IMR-90 (cell line): ENCODE measurements at places on chromosomes 12 and 14.

DNA sequence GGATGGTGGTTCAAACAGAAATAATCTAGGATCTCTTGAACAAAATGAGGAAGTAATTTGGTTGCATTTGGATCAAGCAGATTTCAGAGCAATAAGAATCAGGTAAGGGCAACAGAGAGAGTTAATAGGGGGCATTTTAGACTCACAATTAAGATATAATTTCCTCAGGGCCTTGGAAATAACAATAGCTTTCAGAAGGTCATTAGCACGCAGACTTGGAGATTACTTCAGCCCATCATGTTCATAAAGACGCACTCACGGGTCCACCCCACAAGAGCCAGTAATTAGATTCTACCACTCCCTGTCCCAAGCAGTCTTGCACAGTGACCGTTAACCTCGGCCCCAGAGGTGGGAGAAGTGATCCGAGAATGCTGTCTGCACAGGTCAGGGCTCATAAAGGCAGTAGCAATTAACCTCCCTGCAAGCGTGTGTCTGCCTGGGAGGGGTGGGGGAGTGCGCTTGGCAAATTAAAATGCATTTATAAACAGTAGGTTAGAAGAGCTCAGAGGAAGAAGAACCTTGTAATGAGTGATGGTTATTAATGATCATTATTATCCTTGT lies 125.7 kb upstream of the CCDC196 start:
- no peaks in the 10 kb centered on the region for H3K27me3 ChIP-seq
- H3K27ac ChIP-seq = no peak overlapping the region
- H3K4me3 ChIP-seq = no peak overlapping the region
- H3K36me3 ChIP-seq = no peaks in the 10 kb centered on the region
- DNase-seq = no peak
- no peaks in the 10 kb centered on the region for H3K4me1 ChIP-seq

DNA sequence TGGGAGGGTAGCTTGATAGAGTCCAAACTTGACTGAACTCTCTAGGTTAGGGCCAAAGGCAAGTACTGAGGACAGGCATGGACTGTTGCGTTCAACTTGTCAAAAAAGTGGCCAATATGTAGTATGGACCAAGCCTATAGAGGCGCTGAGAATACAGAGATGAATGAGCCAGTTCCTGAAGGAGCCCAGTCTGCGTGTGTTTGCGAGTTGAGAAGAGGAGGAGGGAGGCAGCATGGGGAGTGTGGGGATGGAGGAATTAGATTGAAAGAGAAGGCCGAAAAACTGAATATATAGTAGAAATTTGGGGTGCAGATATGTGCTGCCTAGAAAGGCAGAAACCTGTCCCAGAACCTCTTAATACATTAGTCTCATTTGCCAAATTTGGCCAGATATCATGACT lies 412.4 kb downstream of the PCNX1 start:
- no peaks in the 10 kb centered on the region for H3K27me3 ChIP-seq
- DNase-seq = peak; percentile 36
- H3K4me1 ChIP-seq = peaks cover 3% of the 10 kb centered on the region; the same call in 1 of the 2 replicates
- H3K36me3 ChIP-seq = no peaks in the 10 kb centered on the region
- H3K27ac ChIP-seq = no peak overlapping the region

GRCh38 chr12:127273626-127274025 lies 993.3 kb upstream of the TMEM132C start:
- H3K4me1 ChIP-seq = peaks cover 6% of the 10 kb centered on the region; the same call in 1 of the 2 replicates
- H3K36me3 ChIP-seq = no peaks in the 10 kb centered on the region
- no peak overlapping the region for H3K4me3 ChIP-seq
- H3K27me3 ChIP-seq = no peaks in the 10 kb centered on the region
- peak; percentile 55 for DNase-seq

GRCh38 chr14:100303179-100303578 lies 3.1 kb downstream of the SLC25A29 start:
- H3K4me1 ChIP-seq = peaks cover 13% of the 10 kb centered on the region; the same call in 1 of the 2 replicates
- no peak overlapping the region for H3K27ac ChIP-seq
- H3K4me3 ChIP-seq = no peak overlapping the region

DNA sequence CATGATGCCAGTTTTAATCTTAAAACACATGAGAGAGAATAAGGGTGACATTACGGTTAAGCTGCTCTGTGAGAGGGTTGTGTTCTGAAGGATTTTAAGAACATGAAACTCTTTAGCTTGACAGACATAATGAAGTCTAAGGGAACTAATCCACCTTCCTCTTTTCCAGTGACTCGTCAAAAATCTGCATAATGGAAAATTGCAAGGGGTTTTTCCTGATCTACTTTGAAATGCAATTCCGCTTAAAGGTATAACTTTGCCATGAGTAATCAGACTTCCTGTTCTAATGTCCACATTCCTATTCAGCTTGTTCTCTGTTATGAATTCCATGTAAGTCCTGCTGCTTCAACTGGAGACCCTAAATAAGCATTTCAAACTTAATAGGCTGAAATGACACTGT lies at the start of gene ZNF705A:
ZNF705A (plus strand) TSS at position 171 of the 400 bp plus-strand sequence. CDS start 15,611 bp downstream, outside the sequence.
- no peaks in the 10 kb centered on the region for H3K27me3 ChIP-seq
- no peak within 1 kb of the TSS for H3K4me3 ChIP-seq
- H3K36me3 ChIP-seq = no peaks in the 10 kb centered on the region
- peak; percentile 87 for DNase-seq
- peaks cover 4% of the 10 kb centered on the region for H3K4me1 ChIP-seq
- H3K27ac ChIP-seq = peak within 1 kb of the TSS; percentile 73

- H3K36me3 ChIP-seq = no peaks in the 10 kb centered on the region
- DNase-seq = no peak
- no peak overlapping the region for H3K27ac ChIP-seq
- H3K4me3 ChIP-seq = no peak overlapping the region
Observed at GRCh38 chr12:2412305-2412643, 359.5 kb downstream of the CACNA1C start.

GRCh38 chr14:38693423-38693822 lies 409.6 kb downstream of the SEC23A start:
- H3K27ac ChIP-seq = no peak overlapping the region
- H3K4me3 ChIP-seq = no peak overlapping the region
- DNase-seq = no peak
- no peaks in the 10 kb centered on the region for H3K4me1 ChIP-seq
- H3K36me3 ChIP-seq = no peaks in the 10 kb centered on the region

DNA sequence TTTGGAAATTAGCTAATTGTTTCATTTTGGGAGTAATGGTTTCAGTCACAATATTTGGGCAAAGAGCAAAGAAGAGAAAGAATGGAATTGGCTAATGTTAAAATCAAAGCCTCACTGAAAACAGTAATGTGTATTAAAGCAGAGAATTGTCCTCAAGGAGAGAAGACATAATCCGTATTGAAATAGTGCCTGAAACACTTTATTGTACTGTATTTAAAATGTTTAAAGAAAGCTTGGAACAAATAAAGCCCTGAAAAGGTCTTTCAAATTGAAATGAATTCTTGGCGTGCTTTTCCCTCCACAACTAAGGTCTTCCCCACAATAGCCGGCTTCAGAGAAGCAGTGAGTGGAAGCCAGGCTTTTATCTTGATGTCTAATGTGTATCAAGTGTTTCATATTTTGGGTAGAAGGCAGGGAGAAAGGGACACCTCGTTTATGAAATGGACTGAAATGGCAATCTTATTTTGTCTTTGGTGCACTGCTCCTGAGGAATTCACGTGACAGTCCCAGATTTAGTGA lies 212.9 kb upstream of the CRY1 start:
- DNase-seq = no peak
- H3K4me1 ChIP-seq = no peaks in the 10 kb centered on the region
- H3K27me3 ChIP-seq = peaks cover 20% of the 10 kb centered on the region
- H3K4me3 ChIP-seq = no peak overlapping the region

DNA sequence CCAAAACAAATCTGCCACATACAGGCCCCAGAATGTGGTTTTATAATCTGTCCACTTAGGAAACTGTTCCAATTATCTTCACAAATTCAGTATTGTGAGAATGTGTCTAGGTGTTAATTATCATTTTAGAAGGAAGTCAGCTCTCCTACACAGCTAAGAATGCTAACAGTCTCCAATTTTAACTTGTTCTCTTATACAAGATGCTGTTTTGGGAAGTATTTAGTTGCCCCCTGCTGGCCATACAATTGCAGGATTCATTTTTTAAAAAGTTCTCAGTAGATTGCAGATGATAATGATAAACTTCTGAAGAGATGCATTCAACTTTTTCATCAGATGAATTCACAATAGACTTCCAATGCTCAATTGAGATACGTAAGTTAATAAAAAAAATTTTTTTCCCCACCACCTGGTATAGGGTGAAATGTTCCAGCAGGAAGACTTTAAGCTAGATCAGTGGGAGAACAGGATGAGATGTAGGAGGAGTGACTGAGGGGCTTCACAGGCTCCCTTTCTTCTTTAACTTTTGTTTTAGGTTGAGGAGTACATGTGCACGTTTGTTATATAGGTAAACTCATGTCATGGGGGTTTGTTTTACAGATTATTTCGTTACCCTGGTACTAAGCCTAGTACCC lies 27.3 kb upstream of the OSBPL8 start:
- no peak overlapping the region for H3K27ac ChIP-seq
- H3K4me1 ChIP-seq = peaks cover 8% of the 10 kb centered on the region
- peak; percentile 67 for DNase-seq
- no peaks in the 10 kb centered on the region for H3K36me3 ChIP-seq
- H3K27me3 ChIP-seq = no peaks in the 10 kb centered on the region

- H3K27me3 ChIP-seq = no peaks in the 10 kb centered on the region
- no peaks in the 10 kb centered on the region for H3K36me3 ChIP-seq
- no peaks in the 10 kb centered on the region for H3K4me1 ChIP-seq
- no peak overlapping the region for H3K4me3 ChIP-seq
Observed at GRCh38 chr12:96872961-96873360, 34.1 kb upstream of the NEDD1 start.

DNA sequence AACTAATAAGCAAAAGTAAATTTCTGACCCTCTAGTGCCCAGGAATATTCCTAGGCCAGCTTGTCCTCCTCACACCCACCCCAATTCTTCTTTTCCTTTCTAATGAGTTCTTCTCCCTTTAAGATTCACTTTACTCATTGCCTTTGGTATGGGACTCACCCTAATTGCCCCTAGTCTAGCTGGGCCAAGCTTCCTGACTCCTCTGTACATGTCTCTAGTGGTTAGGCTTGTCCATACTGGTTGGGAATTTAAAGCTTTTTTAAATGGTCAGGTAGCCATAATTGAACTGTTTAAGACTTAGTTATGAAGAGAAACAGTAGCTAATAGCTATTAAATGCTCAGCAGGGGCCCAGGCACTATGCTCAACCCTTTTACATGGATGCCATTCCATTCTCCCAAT lies 248.2 kb downstream of the C12orf42 start:
- no peak overlapping the region for H3K27ac ChIP-seq
- no peak overlapping the region for H3K4me3 ChIP-seq
- H3K36me3 ChIP-seq = no peaks in the 10 kb centered on the region
- H3K4me1 ChIP-seq = no peaks in the 10 kb centered on the region
- H3K27me3 ChIP-seq = no peaks in the 10 kb centered on the region
- DNase-seq = no peak

GRCh38 chr14:42057111-42057510 lies 450.4 kb downstream of the LRFN5 start:
- no peaks in the 10 kb centered on the region for H3K4me1 ChIP-seq
- peak; percentile 14 for DNase-seq
- no peak overlapping the region for H3K27ac ChIP-seq

GRCh38 chr12:122089077-122089476 lies 10.5 kb downstream of the MLXIP start:
- H3K4me1 ChIP-seq = peaks cover 29% of the 10 kb centered on the region
- H3K27ac ChIP-seq = no peak overlapping the region
- H3K27me3 ChIP-seq = no peaks in the 10 kb centered on the region
- DNase-seq = no peak
- H3K4me3 ChIP-seq = no peak overlapping the region
- peaks cover 35% of the 10 kb centered on the region for H3K36me3 ChIP-seq

- no peaks in the 10 kb centered on the region for H3K27me3 ChIP-seq
- H3K27ac ChIP-seq = no peak overlapping the region
- H3K4me1 ChIP-seq = no peaks in the 10 kb centered on the region
- H3K36me3 ChIP-seq = no peaks in the 10 kb centered on the region
- no peak overlapping the region for H3K4me3 ChIP-seq
- DNase-seq = no peak
Observed at GRCh38 chr14:105602799-105603793, 76.7 kb downstream of the TMEM121 start.

DNA sequence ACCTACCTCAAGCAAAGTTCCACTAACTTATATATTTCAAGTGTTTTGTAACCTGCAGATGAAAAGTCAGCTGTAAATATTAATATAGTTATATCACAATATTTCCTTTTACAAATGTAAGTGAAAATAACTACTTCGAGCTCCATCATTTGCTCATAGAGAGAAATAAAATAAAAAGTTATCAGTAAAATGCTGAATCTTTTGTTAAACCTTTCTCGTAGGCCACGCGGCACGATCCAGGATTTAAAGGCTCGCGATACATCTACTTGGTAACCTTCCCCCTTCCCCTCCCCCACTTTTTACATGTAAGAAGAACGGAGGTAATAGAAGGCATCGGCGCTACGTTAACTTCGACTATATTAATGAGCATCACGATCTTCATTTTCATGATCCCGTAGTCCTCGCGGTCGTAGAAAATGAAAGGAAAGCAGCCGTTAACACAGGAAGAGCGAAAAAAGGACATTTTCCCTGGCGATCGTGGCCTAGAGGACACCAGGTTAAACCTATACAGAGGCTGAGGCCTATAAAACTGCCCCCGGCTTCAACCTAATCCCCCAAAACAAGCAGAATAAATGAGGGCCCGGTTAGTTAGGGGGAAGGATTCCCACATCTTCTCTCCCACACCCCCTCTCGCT lies 508 bp downstream of the HNRNPC start:
- H3K36me3 ChIP-seq = peaks cover 14% of the 10 kb centered on the region
- H3K4me1 ChIP-seq = peaks cover 8% of the 10 kb centered on the region
- H3K27ac ChIP-seq = peak overlapping the region; percentile 84
- peak overlapping the region; percentile 93 for H3K4me3 ChIP-seq
- peak; percentile 65 for DNase-seq

GRCh38 chr12:56978397-56979138 lies 21.2 kb upstream of the RDH16 start:
- H3K27me3 ChIP-seq = peaks cover 5% of the 10 kb centered on the region; the same call in 1 of the 2 replicates
- H3K27ac ChIP-seq = no peak overlapping the region
- H3K4me3 ChIP-seq = no peak overlapping the region
- no peaks in the 10 kb centered on the region for H3K4me1 ChIP-seq

- no peaks in the 10 kb centered on the region for H3K36me3 ChIP-seq
- no peaks in the 10 kb centered on the region for H3K27me3 ChIP-seq
- H3K27ac ChIP-seq = no peak overlapping the region
- no peak overlapping the region for H3K4me3 ChIP-seq
Observed at GRCh38 chr14:81955123-81955522, 421.5 kb upstream of the SEL1L start.
